LNCaP clone FGC (cell line): ENCODE measurements at places on chromosomes 1 and 21.

DNA sequence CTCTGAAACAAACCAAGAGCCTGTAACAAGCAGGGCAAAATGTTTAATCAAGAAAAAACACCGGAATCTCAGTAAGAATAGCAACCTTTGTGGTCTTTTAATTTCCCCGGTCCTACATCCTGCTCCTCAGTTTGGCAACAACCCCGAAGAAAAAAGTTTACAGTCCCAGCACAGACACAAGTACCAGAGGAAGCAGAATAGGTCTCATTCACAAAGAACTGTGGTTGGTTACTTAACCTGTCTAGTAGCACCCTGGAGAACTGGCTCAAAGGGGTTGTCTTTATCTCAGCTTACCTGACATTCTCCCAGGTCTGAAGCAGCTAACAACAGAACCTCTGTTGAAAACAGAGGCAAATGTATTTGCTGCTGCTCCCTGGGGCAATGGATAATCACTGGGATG is 399.3 kb downstream of the AJAP1 start:
- no peak for DNase-seq

- DNase-seq: no peak
Observed at GRCh38 chr1:151993084-151993733, 450 bp downstream of the S100A10 start.

GRCh38 chr1:212797681-212798080 is 6.0 kb downstream of the TATDN3 start:
- no peak for DNase-seq

DNA sequence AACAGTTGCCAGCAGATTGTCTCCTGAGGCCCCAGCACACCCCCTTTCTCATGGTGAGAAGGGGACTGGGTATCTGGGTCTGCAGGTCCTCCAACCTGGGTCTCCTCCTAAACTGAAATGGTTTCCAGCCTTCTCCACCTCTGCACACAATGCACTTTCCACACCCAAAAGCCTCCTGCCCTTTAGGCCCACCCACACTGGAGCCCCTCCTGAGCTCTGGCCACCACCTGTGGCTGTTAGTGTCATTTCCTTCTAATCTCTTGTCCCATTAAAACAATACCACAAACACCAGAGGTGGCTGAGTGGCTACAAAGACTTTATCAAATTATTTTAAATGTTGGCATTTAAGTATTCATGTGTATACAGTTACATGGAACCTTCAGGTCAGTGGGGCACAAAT is 11.5 kb downstream of the GPR3 start:
- no peak for DNase-seq

DNA sequence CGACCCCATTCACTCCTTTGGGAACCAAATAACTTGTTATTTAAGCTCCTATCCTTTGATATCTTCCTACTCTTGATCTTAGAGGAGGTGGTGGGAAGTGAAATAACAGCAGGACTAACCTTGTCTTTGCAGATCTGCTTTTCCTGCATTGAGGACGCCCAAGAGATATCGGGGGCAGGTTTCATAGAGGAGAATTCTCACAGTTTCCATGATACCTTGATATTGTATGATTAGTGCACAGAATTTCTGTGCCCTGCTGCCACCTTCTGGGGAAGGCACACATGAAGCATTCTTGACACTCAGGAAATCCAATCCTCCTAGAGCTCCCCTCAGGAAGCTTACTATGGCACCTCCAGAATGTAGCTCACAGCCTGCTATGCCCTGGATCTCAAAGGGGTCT is 1.6 kb downstream of the CD1B start:
- no peak for DNase-seq

GRCh38 chr1:185208626-185209180 is 51.7 kb downstream of the SWT1 start:
- DNase-seq: no peak

DNA sequence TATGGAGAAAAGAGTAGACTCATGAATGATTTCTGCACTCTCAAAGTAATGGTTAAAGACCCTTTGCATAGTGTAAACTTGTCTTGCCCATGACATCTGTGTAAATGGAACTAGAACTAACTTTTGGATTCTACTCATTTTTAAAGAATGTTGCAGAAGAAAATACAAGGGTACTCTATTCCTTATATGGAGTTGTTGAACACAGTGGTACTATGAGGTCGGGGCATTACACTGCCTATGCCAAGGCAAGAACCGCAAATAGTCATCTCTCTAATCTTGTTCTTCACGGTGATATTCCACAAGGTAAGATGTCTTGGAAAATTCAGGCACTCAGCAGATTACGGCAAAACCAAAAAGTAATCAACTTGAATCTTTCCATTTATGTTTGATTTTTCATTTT is 19.8 kb downstream of the CCT8 start:
- DNase-seq: no peak

DNA sequence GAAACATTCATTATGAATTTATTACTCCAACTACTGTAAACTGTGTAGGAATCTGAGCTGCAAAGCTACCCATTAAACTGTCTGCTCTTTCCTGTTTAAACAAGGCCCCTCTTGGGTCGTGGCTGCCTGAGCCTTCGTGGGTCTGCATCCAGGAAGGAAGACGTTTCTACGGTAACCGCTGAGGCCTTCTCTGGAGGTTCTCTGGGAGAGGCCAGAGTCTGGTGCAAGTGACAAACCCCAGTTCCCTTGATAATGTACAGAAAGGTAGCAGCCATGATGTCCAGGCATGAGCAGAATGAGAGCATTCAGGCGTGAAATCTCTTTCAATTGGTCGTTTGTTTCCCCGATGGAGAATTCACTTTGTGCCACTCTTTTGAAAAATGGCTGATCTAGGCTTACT is 350.2 kb downstream of the PLPP3 start:
- DNase-seq: no peak

- no peak for DNase-seq
Observed at GRCh38 chr1:89125240-89125912, 538 bp downstream of the GBP2 start.

- no peak for DNase-seq
Observed at GRCh38 chr1:162994921-162995320, 74.2 kb upstream of the RGS4 start.

DNA sequence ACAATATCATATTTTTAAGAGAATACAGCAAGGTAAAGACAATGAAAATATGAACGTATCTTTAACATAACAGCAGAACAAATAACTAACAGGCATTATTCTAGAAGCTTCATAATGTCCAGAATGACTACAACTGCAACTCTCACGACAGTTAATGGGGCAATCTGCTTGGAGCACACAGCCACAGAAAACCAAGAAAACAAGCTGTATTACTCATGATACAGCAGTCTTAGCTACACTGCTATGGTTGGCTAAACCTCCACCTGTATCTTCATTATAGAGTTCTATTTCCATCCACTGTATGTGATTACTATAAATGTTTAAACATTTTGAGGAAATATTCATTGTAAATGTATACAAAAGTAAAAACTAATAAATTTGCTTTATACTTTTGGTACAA is 139.9 kb downstream of the DPYD start:
- no peak for DNase-seq
